Posterior vena cava (tissue), 2 donors: ENCODE measurements at places on chromosomes 3 and 15. TPM values are rescaled to one million over a fixed set of nuclear protein-coding genes. Genes with fewer than 3 reads are reported as not detected.

- no peak for DNase-seq
Observed at GRCh38 chr3:95798628-95799027, 1015.8 kb upstream of the EPHA6 start.

DNA sequence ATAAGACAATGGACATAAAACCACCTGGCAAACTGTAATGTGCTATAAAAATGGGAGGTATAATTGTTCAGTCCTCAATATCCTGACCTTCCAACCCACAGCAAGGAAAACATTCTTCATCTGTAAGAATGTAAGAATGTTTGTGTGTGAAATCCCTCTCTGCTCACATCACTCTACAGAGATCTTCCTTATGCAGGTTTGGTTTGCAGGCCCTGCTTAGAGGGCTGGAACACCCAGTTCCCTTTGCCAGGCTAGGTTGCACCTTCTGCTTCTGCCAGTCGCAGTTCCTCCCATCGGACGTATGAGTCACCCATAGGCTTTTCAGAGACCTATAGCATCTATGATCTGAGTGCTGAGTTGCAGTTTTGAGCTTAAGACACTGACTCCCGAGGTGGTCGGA lies 24.1 kb upstream of the MINAR1 start:
- DNase-seq: no peak

CA12 gene
- 48.3 TPM for total RNA-seq

DNA sequence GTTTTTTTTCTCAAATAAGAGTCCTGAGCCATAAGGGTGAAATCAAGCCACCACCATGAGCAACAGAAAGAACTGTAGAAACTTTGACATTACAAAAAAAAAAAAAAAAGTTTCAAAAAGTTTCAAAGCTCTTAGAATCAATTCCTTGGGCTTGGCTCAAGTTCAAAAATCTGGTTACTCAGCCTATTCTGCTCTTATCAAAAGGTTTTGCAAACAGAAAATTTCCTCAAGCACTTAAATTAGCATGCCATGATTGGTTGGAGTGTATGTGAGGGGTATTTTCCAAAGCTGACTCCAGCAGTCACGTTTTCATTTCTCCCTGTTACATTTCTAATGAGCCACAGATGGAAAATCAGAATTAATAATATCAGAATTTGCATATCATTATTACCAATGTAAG lies 12.1 kb upstream of the PEX5L start:
- no peak for DNase-seq

DCBLD2 gene
- 28.8 TPM for total RNA-seq

GUCA1C gene
- total RNA-seq: not detected

TMCO5A gene
- total RNA-seq: not detected

- no peak for DNase-seq
Observed at GRCh38 chr3:54856271-54856670, 71.6 kb downstream of the LRTM1 start.

MINAR1 gene
- 0.76 TPM for total RNA-seq

RPN1 gene
- total RNA-seq: 155 TPM
